ENCODE measurements at places on chromosomes 7 and 10. TPM values are rescaled to one million over a fixed set of nuclear protein-coding genes. Genes with fewer than 3 reads are reported as not detected.

GCK gene
- total RNA-seq = not detected

BTBD16 gene
- total RNA-seq = 0.14 TPM

RNF32 gene
- total RNA-seq = 2.3 TPM

CDHR3 gene
- total RNA-seq = 3.4 TPM

ZDHHC16 gene
- total RNA-seq = 52.8 TPM

MEOX2 gene
- not detected for total RNA-seq

ANKRD2 gene
- 1.4 TPM for total RNA-seq

AVL9 gene
- 19.3 TPM for total RNA-seq

CPA2 gene
- total RNA-seq = not detected

RTKN2 gene
- total RNA-seq = 0.74 TPM

TRIM74 gene
- total RNA-seq = not detected

Measured in airway epithelial cell (primary cell).